ENCODE measurements at places on chromosomes 16 and 17.
A peak's percentile ranks its signal among the peaks of the same experiment; 100 is the strongest.

DNA sequence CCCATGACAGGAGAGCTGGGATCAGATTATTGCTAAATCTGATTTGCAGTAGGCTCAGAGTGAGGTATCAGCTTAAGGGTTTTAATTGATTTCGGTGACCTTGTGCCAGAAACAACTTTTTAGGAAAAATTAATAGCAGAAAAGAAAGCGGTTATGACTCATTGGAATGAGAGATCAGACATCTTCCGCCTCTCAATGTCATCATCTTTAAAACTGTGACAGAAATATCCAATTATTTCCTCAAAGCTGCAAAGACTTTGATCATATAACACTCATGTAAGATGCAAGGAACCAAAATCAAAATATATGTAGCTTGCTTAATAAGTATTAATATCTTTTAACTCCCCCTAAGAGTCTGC is 190.1 kb upstream of the FOXF1 start:
- DNase-seq = no peak

- peak; percentile 55 for DNase-seq
Measured at GRCh38 chr16:65202461-65202860, 80.6 kb upstream of the CDH11 start.

DNA sequence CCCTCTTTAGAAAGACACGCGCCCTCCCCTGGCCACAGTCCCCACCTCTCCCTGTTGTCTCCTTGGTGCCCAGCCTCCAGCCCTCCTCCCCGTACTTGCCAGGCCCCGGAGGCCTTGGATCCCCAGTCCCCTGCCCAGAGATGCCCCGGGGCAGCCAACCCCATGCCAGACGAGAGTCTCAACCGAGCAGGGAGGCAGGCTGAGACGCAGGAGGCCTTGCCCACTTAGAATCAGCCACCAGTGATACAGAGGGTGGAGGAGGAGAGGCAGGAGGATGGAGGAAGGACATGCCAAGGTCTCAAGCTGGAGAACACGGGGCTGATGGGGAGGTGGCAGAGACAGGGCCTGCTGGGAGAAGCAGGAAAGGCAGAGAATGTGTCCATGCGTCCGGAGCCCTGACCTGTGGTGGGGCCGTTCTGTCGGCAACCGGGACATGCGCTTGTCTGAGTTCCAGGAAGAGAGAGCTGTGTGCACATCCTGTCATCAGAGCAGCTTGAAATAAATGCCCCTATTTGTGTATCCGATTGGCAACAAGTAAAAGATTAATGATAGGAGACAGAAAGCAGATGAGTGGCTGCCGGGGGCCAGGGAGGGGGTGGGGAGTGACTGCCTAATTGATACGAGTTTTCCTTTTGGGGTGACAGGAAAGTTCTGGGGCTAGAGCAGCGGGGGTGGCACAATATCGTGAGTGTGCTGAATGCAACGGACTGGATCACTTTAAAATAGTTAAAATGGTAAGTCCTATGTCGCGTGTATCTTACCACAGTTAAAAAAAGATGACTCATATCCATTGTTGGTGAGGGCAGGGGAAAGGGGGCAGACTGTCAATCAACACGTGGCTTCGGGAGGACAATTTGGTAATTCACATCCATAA is 44.7 kb upstream of the MEAK7 start:
- DNase-seq = no peak

DNA sequence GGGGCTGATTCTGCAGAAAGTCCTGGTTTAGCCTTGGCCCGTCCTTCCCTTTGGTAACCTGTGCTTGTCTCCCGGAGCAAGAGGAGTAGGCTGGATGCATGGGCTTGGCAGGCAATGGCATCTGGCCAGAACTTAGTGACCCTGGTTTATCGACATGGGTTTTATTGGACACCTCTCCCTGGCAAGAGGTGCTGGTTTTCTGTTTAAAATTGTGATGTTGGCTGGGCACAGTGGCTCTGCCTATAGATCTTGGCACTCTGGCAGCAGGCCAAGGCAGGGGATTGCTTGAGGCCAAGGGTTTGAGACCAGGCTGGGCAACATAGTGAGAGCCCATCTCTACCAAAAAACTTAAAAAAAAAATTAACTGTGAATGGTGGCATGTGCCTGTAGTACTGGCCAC is 31.2 kb downstream of the SLC12A3 start:
- DNase-seq = no peak

- DNase-seq = no peak
Measured at GRCh38 chr16:85734311-85735017, 16.4 kb downstream of the C16orf74 start.
